ENCODE measurements at places on chromosomes 4 and X.

GRCh38 chr4:183659872-183660242 lies 764 bp downstream of the TRAPPC11 start:
- DNase-seq = no peak

DNA sequence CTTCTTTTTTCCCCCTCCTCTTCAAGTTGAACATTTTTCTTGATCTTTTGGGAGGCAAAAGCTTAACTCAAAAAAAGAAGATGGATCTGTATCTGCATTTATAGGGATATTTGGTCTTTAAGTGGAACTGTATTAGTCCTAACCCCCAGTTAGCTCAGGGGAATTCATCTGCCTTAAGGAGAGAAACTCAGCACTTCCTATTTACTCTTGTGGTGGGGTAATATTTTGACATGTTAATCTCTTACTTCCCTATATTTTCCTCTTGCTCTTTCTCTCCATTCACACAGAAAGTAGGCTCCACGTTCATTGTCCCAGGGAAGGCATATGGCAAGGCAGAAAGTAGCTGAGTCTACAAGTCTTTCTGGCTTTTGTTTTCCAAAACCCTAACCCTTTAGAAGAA lies 5.3 kb downstream of the LRRC66 start:
- no peak for DNase-seq

DNA sequence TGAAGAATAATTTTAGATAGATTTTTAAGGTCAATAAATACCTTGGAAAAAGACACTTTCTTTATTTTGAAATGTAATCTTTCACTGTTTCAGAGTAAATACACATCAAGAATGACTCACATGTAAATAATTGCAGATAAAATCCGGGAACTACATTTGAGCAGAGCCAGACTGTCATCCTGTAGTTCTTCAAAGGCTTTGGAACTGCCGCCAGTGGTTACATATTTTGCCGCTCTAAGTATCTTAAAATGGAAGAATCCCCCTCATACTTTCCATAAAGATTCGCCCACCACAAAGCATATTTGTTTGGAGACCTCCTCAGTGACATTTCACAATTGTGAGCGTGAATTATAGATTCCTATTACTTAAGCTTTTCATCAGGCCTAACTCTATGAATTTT lies 607.8 kb upstream of the ZFP42 start:
- DNase-seq = no peak

- DNase-seq = peak; percentile 4
Measured at GRCh38 chr4:104451573-104451972, 43.1 kb downstream of the CXXC4 start.

DNA sequence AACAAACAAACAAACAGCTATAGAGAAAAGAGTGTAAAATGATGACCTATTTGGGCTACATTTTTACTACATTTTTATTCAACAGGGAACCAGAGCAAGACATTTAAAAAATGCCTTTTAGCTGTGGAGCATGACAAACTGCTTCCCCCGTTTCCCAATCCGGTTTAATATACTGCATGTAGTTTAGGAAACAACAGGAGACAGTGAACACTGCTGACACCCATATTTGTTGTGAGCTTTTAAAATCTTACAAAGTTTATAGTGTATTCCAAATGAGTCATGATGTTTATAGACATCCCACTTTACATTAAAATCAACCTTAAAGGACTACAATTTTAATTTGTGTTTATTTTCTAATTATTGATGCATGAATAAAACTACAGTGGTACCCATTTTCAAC lies 1238.3 kb downstream of the TECRL start:
- no peak for DNase-seq

DNA sequence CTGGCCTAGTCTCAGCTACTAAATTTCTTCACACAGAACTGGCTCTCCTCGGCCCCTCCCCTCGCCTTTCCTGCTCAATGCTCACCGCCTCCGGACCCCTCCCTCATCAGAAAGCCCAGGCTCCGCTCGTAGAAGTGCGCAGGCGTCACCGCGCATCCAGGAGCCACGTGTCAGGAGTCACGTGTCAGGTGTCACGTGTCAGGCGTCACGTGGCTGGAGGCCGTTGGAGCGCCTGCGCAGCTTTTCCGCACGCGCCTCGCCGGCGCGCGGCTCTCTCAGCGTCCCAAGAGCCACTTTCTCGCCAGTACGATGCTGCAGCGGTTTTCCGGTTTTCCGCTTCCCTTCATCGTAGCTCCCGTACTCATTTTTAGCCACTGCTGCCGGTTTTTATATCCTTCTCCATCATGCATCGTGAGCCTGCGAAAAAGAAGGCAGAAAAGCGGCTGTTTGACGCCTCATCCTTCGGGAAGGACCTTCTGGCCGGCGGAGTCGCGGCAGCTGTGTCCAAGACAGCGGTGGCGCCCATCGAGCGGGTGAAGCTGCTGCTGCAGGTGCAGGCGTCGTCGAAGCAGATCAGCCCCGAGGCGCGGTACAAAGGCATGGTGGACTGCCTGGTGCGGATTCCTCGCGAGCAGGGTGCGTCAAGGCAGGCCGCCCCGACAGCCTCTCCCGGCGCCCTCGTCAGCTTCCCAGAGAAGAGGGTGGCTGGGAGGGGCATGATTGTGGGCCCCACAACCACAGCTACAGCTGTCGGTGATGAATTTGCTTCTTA lies at the start of gene SLC25A31:
Gene SLC25A31, plus strand, starts transcription at position 259 of the 772 bp plus-strand sequence. Its CDS starts 146 bp downstream, at position 405.
- DNase-seq = no peak

DNA sequence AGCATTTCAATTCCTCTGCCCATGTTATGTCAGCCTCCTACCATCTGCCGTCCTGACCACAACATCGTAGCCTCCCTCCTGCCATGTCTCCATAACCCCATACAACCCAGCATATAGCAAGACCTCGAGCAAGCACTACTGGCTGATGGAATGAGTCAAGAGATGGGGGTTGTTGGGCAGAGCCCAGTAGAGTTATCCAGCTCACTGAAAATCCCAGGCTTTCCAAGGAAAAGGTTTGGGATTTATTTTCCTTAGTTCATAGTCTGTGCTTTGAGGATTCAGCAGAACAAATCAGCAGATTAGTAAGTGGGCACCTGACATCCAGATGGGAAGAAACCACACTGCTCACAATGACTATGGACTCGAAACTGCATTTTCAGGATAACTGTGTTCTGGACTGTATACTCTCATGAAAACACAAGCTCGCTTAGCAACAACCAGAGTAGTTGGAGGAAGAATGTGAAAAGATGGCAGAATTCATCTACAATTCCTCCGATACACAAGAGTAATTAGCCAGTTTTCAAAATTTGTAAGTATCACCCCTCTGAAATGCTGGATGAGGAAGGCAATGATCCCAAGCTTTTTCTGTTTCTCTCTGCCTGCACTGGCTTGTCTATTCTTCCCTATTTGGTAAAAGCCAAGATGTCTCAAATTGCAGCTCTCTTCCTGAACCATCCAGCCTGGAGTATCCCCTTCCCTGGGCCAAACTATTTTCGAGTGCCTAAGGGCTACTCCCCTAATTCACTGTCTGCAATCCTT lies 186.2 kb upstream of the TBL1X start:
- DNase-seq = no peak

DNA sequence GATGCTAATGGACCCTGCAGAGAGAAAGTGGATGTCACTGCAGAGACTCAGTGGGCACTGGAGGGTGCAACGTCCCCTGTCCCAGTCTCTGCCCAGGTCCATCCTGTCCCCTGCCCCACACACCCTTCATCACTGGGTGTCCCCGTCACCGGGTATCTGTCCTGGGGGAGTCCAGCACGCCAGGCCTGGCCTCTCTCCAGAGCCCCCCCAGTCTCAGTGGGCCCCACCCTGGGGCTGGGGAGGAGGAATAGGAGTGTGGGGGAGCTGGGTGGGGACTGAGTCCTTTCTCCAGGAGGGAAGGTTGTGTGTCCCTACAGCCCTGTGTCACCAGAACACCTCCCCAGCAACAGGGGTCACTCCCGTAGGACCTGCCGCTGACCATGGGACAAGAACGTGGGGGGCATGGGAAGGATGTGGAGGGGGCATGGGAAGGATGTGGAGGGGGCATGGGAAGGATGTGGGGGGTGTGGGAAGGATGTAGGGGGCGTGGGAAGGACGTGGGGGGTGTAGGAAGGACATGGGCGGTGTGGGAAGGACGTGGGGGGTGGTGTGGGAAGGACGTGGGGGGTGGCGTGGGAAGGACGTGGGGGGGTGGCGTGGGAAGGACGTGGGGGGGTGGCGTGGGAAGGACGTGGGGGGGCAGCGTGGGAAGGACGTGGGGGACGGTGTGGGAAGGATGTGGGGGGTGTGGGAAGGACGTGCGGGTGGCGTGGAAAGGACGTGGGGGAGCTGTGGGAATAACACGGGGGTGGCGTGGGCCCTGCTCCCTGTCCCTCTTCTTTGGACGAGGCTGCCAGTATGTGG lies 21.0 kb upstream of the SPON2 start:
- DNase-seq = no peak

DNA sequence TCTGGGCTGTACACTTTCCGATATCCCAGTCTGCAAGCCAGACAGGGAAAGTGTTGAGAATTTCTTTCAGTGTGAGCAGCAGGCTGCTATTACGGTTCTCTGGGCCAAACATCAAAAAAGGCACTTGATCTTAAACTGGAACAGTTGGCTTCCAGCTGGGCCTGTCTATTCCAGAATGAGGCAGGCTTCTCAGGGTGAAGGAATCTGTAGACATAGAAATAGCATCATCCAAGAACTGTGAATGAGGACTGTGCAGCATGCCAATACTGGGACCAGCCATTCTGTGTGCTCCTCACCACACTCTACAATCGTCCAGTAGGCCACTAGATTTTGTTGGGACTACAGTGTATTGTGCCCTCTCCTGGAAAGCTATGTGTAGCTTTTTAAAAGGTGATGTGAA lies 31.1 kb downstream of the ART3 start:
- no peak for DNase-seq

- no peak for DNase-seq
Measured at GRCh38 chr4:42641656-42642055, 15.2 kb downstream of the ATP8A1 start.

DNA sequence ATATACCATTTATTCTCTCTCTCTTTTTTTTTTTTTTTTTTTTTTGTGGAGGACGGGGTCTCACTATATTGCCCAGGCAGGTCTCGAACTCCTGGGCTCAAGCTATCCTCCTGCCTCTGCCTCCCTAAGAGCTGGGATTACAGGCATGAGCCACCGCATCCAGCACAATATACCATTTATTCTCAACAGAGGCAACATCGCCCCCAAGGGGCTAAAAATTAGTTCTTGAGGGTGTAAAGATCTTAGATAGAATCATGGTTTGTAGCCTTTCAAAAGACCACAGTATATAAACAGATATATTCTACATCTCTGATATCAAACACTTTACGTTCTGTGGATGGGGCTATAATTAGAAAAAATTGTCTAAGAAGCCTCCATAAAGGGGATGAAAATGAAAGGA lies 39.8 kb upstream of the TCEAL2 start:
- DNase-seq = no peak

DNA sequence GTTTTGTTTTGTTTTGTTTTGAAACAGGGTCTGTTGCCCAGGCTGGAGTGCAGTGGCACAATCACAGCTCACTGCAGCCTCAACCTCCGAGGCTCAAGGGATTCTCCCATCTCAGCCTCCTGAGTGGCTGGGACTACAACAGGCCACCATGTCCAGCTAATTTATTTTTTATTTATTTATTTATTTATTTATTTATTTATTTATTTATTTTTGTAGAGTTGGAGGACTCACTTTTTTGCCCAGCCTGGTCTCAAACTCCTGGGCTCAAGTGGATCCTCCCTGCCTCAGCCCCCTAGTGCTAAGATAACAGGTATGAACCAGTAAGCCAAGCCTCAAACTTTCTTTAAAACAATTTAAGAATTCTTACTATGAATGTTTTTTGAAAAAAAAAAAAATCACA lies 26.6 kb upstream of the PLS3 start:
- no peak for DNase-seq

DNA sequence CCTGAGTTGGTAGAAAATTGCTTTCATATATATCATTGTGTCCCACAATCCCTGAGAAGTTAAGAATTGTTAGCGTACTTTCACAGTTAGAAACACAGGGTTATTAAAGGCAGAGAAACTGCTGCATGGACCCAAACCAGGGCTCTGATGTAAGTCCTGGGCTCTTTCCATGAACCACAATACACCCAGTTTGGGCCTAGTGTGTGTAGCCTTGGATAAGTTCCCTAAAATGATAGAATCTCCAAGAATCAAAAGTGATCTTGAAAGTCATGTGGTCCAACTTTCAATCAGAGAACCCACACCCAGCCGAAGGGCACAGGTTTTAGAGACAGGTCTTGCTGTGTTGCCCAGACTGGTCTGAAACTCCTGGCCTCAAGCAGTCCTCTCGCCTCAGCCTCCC lies 257.8 kb upstream of the KLF3 start:
- DNase-seq = no peak

GRCh38 chrX:82816562-82816961 lies 691.5 kb upstream of the POU3F4 start:
- DNase-seq = no peak

- no peak for DNase-seq
Measured at GRCh38 chr4:38691251-38692008, 27.4 kb downstream of the KLF3 start.

DNA sequence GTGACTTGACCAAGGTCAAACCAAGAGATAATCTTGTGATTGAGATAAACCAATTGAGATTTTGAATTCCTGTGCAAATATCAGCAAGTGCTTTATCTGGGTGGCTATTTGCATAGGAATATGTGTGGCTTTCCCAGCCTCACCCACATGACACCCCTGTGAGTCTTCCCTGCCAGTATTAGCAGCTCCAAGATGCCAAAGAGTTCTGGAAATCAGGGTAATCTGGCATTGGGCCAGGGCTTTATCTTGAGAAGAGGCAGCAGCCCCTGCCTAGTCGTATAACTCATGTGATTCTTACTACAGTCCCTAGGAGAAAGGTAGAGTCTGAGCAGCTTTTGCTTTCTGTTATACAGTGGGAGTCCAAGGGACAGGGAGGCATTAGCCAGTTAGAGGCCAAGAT lies 87.7 kb downstream of the RLIM start:
- no peak for DNase-seq

- DNase-seq = no peak
Measured at GRCh38 chr4:5166377-5166776, 115.1 kb downstream of the STK32B start.

GRCh38 chrX:88202149-88202548 lies 544.9 kb upstream of the CPXCR1 start:
- DNase-seq = no peak

DNA sequence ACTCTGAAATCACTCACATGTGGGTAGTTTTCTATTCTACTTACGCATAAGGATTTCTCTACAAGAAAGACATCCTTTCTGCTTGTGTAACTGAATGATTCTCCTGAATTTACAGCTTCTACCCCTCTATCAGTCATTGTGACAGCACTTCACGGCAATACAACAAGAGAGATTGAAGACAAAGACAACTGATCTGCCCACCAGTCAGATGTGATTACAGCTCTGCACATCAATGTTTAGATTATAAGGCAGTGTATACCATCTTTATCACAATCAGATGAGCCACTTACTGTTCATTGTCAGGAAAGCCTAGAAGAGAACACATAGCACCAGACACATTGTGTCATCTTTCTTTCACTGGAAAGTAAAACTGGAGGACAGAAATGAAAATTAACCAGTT lies 324.4 kb downstream of the CENPC start:
- no peak for DNase-seq

GRCh38 chr4:174717828-174718227 lies 111.2 kb downstream of the GLRA3 start:
- DNase-seq = no peak

- no peak for DNase-seq
Measured at GRCh38 chrX:99172958-99173357, 1237.1 kb downstream of the PCDH19 start.

All from GM20000 (cell line).